ENCODE measurements at places on chromosomes 16 and 17. TPM values are rescaled to one million over a fixed set of nuclear protein-coding genes. Genes with fewer than 3 reads are reported as not detected.

- H3K27ac ChIP-seq: no peak overlapping the region
- no peaks in the 10 kb centered on the region for H3K36me3 ChIP-seq
- no peak for DNase-seq
- H3K4me3 ChIP-seq: no peak overlapping the region
- no peaks in the 10 kb centered on the region for H3K4me1 ChIP-seq
Measured at GRCh38 chr17:31401456-31402254, 10.2 kb downstream of the RAB11FIP4 start.

GRCh38 chr16:79536958-79537357, 63.6 kb downstream of the MAF start:
- H3K36me3 ChIP-seq: no peaks in the 10 kb centered on the region
- H3K4me1 ChIP-seq: no peaks in the 10 kb centered on the region
- H3K27ac ChIP-seq: no peak overlapping the region

DNA sequence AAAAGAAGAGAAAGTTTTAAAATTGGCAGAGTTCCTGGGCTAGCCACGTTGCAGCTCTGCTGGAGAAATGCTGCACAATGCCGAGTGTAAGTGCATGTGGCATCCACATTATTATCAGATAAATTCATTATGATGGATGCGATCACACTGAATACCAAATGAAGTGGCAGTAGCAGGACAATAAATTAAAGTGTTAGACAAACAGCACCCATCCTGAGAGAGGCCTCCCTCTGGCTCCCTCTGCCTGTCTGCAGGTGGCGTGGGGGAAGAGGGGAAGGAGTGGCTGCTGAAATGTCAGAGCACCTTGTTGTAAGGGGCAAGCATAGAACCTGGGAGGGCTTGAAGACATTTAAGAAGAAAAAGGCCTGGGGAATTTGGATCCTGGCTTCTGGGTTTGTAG, 324.1 kb downstream of the HAPSTR1 start:
- no peaks in the 10 kb centered on the region for H3K36me3 ChIP-seq
- no peak overlapping the region for H3K4me3 ChIP-seq
- no peak for DNase-seq

- no peaks in the 10 kb centered on the region for H3K27me3 ChIP-seq
- H3K4me3 ChIP-seq: peak overlapping the region; percentile 88
- peaks cover 45% of the 10 kb centered on the region for H3K36me3 ChIP-seq
- H3K27ac ChIP-seq: peak overlapping the region; percentile 61
Measured at GRCh38 chr17:28643983-28644786, 773 bp downstream of the BLTP2 start.

- H3K27me3 ChIP-seq: no peaks in the 10 kb centered on the region
- no peaks in the 10 kb centered on the region for H3K4me1 ChIP-seq
- H3K4me3 ChIP-seq: no peak overlapping the region
- no peak for DNase-seq
- H3K36me3 ChIP-seq: no peaks in the 10 kb centered on the region
- H3K27ac ChIP-seq: no peak overlapping the region
Measured at GRCh38 chr17:58556833-58557250, 42.4 kb upstream of the MTMR4 start.

GRCh38 chr17:68613739-68614298, 12.7 kb upstream of the FAM20A start:
- no peaks in the 10 kb centered on the region for H3K36me3 ChIP-seq
- H3K4me1 ChIP-seq: no peaks in the 10 kb centered on the region
- H3K4me3 ChIP-seq: no peak overlapping the region
- H3K27me3 ChIP-seq: peaks cover 6% of the 10 kb centered on the region
- DNase-seq: peak; percentile 55

- H3K27ac ChIP-seq: no peak overlapping the region
- H3K27me3 ChIP-seq: peaks cover 26% of the 10 kb centered on the region
- H3K36me3 ChIP-seq: no peaks in the 10 kb centered on the region
Measured at GRCh38 chr16:86928523-86929011, 350.2 kb downstream of the FOXL1 start.

GRCh38 chr16:31105677-31106213, 2.4 kb upstream of the BCKDK start:
- H3K27ac ChIP-seq: no peak overlapping the region
- H3K4me3 ChIP-seq: no peak overlapping the region
- DNase-seq: peak; percentile 69
- H3K27me3 ChIP-seq: no peaks in the 10 kb centered on the region
- H3K4me1 ChIP-seq: peaks cover 11% of the 10 kb centered on the region

- H3K36me3 ChIP-seq: peaks cover 41% of the 10 kb centered on the region
- H3K4me3 ChIP-seq: peak overlapping the region; percentile 0
- DNase-seq: peak; percentile 86
- H3K4me1 ChIP-seq: peaks cover 65% of the 10 kb centered on the region
- H3K27me3 ChIP-seq: no peaks in the 10 kb centered on the region
Measured at GRCh38 chr16:75244844-75245758, 6.3 kb downstream of the BCAR1 start.

GRCh38 chr17:72477491-72477890, 356.7 kb downstream of the SOX9 start:
- no peaks in the 10 kb centered on the region for H3K27me3 ChIP-seq
- peaks cover 31% of the 10 kb centered on the region for H3K4me1 ChIP-seq
- no peak overlapping the region for H3K27ac ChIP-seq
- H3K36me3 ChIP-seq: no peaks in the 10 kb centered on the region
- DNase-seq: peak; percentile 82

Gene RASL10B
- polyA plus RNA-seq: 2.9 TPM

Gene MEIOB
- 0.54 TPM for polyA plus RNA-seq

Gene TMEM88
- 10.4 TPM for polyA plus RNA-seq

Gene ZNF200
- 10.8 TPM for polyA plus RNA-seq

Gene NKD1
- polyA plus RNA-seq: 5.3 TPM
